ENCODE measurements at places on chromosomes 16 and 17. TPM values are rescaled to one million over a fixed set of nuclear protein-coding genes. Genes with fewer than 3 reads are reported as not detected.

DNA sequence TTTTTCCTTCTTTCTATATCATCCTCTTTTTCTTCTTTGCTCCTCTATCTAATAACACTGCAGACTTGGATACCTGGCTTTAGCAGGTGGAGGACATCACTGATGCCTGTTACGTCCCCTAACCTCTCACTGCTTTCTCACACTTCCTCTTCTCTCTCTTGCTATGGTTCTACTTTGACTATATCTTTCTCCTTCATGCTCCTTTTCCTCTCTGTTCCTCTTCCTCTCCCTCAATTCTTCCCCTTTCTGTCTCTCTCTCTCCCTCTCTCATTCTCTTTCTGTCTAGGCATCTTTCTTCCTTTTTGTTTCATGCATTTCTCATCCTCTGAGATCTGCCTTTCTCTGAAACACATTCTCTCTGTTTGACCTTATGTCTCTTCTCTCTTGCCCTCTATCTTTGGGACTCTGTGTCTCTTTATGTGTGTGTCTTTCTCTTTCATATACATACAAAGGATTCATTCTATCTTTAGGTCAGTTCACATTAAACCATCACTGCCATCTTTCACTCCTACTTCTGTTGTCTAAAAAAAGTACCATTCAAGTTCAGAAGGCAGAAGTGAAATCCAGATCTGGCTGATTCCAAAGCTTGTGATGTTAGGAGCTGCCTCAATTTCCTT, 353.7 kb downstream of the SHISA9 start:
- H3K27ac ChIP-seq = no peak overlapping the region
- no peaks in the 10 kb centered on the region for H3K27me3 ChIP-seq
- H3K4me3 ChIP-seq = no peak overlapping the region
- no peak for DNase-seq
- no peaks in the 10 kb centered on the region for H3K4me1 ChIP-seq

DNA sequence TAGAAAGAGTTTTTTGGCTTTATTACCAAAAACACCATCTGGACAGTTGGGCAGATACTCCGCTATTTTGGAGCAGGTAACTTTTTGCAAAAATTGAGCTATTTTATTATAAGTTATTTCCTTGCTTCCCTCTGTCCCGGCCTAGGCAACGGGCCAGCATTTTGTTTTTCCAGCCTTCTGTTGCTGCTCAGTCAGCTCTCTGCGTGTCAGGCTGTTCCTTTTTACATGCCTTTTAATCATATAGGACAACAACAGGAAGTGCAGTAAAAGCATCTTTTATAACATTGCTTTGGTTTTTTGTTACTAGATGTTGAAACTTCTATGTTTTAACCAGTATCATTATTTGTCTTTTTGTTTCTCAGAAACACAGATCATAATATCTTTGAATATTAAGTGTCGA, 30.4 kb downstream of the PPM1D start:
- no peak overlapping the region for H3K4me3 ChIP-seq
- peaks cover 12% of the 10 kb centered on the region for H3K4me1 ChIP-seq
- H3K27me3 ChIP-seq = no peaks in the 10 kb centered on the region
- no peak for DNase-seq
- no peak overlapping the region for H3K27ac ChIP-seq

DNA sequence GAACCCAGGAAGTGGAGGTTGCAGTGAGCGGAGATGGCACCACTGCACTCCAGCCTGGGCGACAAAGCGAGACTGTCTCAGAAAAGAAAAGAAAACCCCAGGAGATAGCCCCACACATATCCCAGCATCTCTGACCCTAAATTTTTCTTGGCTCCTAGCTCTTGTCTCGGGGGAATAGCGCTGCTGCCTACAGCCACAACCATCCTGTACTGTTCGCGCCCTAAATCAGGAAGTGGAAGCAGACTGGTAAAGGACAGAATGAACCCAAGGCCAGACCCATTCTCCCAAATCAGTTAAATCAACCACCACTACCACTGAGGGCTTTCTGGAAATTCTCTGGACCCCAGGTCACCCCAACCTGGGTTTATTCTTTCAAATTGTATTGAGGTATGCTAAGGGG, 1.7 kb downstream of the CTDNEP1 start:
- no peaks in the 10 kb centered on the region for H3K27me3 ChIP-seq
- peaks cover 45% of the 10 kb centered on the region for H3K36me3 ChIP-seq
- peak overlapping the region; percentile 90 for H3K27ac ChIP-seq
- no peak for DNase-seq
- peak overlapping the region; percentile 83 for H3K4me3 ChIP-seq

DNA sequence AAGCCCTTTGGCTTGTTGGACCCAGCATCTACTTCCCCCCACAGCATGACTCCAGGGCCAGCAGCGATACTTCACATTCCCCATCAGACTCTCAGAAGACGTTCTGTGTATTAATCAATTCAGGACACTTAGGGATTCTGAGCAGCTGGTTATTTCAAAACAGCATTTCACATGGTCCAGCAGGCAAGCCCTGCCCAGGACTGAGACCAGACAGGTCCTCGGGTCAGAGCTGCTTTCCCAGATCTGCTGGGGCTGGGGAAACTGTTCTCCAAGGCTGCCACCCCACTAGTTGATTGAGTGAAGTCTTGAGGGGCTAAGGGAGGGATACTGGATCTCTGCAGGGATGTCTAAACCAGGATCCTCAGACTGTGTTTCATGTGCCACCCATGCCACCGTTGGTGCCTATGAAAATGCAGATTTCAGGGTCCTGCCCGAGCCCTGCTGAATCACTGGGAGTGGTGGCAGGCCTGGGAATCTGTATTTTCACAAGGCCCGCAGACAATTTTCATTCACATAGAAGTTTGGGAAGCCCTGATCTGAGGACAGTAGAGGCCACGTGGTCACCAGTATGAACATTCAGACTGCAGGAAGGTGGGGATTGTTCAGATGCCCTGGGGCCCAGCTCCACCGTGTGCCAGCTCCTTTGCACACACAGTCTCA, 40.6 kb upstream of the CDH5 start:
- H3K36me3 ChIP-seq = no peaks in the 10 kb centered on the region
- no peak overlapping the region for H3K27ac ChIP-seq
- no peak overlapping the region for H3K4me3 ChIP-seq
- no peak for DNase-seq
- peaks cover 7% of the 10 kb centered on the region for H3K27me3 ChIP-seq
- no peaks in the 10 kb centered on the region for H3K4me1 ChIP-seq

GRCh38 chr16:85437166-85438052, 175.7 kb upstream of the GSE1 start:
- no peak overlapping the region for H3K27ac ChIP-seq
- no peak for DNase-seq
- no peaks in the 10 kb centered on the region for H3K36me3 ChIP-seq
- H3K4me3 ChIP-seq = no peak overlapping the region
- H3K27me3 ChIP-seq = peaks cover 3% of the 10 kb centered on the region

Gene TMEM98
- not detected for total RNA-seq

- no peaks in the 10 kb centered on the region for H3K27me3 ChIP-seq
- peak overlapping the region; percentile 97 for H3K27ac ChIP-seq
- H3K4me3 ChIP-seq = peak overlapping the region; percentile 88
- H3K4me1 ChIP-seq = peaks cover 37% of the 10 kb centered on the region
Observed at GRCh38 chr17:51164911-51165679, 1.1 kb upstream of the NME2 start.

Gene EVPLL
- not detected for total RNA-seq

Gene NT5C3B
- 15.7 TPM for total RNA-seq
